ENCODE measurements at places on chromosomes 1 and 21.

DNA sequence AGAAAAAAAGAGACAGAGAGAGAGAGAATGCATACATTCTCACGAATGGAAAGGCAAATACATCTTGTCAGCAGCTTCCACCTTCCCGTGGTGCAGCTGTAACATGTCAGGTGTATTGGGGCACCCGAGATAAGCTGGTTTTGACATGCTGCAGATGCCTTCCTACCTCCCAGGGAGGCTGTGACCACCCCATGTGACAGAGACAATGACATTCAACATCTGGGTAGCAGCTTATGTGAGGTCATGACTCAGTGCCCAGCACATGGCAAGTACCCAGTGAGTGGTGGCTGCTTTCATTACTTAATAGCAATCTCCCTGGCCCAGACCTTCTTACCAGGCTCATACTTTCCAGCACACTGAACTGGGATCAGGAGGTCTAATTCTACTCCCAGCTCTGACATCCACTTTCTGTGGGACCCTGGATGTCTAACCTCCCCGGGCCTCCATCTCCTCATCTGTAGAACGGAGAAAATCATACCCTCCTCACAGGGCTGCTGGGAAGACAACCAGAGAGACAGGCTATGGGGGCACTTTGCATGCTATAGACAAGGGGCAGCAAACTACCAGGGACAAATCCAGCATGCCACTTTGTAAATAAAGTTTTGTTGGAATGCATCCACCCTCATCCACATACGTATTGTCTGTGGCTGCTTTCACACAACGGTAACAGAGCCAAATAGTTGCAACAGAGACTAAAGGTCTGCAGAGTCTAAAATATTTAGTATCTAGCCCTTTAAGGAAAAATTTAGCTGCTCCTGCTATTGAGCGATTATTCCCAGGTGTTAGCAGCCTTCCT is 38.5 kb upstream of the ZBTB40 start:
- DNase-seq: no peak

GRCh38 chr1:42851420-42851819 is 5.0 kb downstream of the ZNF691 start:
- no peak for DNase-seq

GRCh38 chr1:198001776-198002408 is 84.7 kb downstream of the LHX9 start:
- DNase-seq: no peak

- DNase-seq: no peak
Observed at GRCh38 chr1:39944410-39945112, 10.4 kb upstream of the MFSD2A start.

DNA sequence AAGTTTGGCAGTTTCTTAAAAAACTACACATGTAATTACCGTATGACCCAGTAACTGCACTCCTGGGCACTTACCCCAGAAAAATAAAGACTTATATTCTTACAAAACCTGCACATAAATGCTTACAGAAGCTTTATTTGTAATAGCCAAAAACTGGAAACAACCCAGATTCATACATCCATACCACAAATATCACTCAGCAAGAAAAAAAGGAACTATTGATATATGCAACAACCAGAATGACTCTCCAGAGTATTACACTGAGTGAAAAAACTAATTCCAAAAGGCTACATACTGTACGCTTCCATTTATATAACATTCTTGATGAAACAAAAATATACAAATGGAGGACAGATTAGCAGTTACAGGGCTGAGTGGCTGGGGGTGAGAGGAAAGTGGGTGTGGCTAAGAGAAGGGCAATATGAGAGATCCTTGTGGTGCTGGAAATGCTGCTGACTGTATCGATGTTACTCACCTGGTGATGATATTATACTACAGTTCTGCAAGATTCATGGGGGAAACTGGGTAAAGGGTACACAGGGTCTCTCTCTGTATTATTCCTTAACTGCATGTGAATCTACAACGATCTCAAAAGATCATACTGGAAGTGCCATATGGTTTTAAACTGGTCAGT is 96.0 kb upstream of the GNG4 start:
- no peak for DNase-seq

GRCh38 chr1:67052741-67053534 is 1.0 kb downstream of the SLC35D1 start:
- DNase-seq: no peak

GRCh38 chr1:21552715-21553114 is 43.5 kb downstream of the ALPL start:
- DNase-seq: no peak

DNA sequence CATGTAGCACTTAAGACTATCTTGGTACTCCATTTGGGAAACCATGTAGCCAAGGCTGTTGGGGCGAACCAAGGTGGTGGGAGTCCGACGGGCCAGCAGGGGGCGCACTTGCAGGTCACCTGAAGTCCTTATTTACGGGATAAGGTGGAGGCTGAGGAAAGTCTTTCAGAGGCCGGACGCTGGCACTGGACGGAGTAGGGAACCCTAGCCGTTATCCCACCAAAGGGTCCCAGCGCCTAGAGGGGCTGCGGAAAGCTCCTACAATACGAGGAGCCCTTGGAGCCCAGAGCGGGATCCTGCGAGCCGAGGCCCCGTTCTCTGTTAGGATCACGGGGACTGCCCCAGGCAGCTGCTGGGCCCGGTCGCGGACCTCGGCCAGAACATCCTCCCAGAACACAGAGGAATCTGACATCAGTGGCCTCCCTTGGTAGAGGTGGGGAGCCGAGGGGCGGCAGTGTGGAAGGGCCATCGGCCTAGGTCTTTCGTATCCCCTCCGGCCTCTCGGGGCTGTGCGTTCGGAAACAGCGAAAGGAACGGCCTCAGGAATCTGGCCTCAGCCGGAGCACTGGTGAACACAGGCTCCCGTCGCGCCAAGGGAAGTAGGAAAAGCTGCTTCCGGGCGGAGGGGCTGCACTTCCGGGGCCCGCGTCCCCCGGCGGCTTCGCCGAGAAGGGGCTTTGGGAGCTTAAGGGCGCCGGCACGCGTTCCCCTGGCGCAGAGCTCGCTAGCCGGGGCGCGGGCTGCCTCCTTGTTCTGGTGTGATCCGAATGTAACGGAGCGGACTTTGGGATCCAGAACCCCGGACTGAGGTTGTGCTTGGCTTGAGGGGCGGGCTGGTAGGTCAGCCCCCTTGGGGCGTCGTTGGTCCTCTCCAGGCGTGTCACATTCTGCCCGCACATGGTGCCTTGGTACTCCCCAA is 29.9 kb upstream of the RPTN start:
- no peak for DNase-seq

DNA sequence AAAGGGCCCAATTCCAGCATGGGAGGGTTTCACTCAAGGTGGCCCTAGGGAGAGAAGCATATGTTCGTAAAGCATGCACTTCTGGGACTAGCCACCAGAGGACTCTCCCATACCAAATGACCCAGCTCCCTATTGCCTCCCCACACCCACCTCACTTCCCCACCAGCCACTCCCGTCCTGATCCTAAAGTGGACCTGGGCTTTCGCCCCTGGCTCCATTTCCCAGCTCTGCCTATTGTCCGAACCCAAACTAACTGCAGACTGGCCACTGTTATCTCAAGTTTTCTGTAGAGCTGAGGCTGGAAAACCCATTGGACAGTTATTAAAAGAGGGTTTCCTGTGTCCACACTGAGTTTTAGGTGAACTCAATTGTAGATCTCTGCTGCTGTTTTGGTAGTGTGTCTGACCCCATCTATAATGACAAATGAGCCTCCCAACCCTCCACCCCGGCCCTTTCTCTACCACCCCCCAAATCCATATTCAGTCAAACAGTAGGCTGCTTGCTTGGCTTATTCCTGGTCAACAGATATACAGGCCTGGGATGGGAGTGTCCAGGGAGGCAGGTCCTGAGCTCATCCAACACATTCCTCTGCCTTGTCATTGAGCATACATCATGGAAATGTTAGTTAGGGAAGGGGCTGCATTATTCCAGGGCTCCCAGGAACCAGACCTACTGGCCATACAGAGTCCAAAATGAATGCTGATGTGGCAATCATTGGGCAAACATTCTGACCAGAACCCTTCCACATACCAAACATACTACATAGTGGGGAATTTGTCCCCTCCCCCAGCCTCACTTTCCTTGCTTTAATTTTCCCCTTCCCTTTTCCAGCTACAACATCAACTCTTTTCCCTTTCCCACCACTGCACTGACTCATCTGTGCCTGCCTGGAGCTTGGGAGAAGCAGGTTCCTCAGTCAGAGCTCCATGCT is 59.2 kb downstream of the ABCA4 start:
- no peak for DNase-seq

- no peak for DNase-seq
Observed at GRCh38 chr1:45230537-45230936, 24.1 kb upstream of the ZSWIM5 start.

DNA sequence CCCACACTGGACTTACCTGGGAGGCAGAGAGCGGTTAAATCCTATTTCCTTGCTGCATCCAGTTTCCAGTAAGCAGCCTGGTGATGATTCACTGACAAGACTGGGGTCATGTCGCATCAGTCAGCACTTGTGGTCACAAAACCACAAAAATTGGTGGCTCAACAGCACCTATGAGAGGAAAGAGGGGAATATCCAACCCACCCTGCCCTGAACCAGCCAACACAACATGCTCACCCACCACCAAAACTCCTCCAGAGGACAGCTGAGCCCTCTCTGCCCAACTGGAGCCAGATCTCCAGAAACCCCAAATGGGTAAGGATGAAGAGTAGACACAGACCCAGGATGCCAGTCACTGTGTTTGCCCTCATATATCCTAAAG is 64.0 kb downstream of the CD46 start:
- no peak for DNase-seq

DNA sequence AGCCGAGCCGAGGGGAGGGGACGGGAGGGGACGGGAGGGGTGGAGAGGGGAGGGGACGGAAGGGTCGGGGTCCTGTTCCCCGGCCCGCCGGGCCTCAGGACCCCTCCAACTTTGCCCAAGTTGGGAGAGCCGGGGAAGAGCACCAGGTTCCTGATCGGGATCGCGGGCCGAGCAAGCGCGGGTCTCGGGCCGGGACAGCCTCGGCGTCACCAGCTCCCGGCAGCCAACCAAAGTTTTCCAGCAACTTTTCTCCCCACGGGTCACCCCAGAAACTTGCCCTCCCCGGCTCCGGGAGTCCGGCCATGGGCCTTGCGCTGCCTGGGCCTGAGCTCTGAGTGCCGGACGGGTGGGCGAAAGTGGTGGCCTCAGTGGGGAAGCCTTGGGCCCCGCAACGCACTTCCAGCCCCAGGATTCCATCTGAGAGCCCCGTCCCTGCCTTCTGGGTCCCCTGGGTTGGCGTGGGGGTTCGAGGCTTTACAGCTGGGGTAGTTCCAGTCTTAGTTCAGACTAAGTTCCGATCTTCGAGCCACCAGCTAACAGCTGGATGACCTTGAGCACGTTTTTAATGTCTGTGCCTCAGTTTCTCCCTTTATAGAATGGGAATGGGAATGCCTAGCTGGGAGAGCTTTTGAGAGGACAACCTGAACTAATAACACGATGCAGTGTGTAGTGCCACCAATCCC is 458 bp downstream of the ZC3H12A start:
- no peak for DNase-seq

GRCh38 chr1:82453511-82454185 is 652.9 kb downstream of the ADGRL2 start:
- no peak for DNase-seq

DNA sequence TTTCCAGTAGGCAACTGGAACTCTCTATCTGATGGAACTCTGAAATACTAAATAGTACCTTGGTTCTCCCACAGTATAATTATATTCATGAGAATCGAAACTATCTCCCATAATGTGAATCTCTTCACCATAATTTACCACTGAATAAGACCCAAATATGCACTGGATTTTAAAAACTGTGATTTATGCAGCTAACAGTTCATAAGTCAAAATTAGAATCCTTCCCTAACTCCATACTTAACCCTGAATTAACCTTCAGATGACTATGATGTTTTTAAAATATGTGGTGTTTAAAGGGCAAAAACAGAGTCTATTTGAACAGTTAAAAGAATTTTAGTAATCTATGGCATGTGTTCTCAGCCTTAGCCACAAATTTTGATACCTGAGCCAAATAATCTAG is 22.9 kb upstream of the SLC44A3 start:
- no peak for DNase-seq

GRCh38 chr1:222777977-222778376 is 36.9 kb upstream of the DISP1 start:
- DNase-seq: no peak

DNA sequence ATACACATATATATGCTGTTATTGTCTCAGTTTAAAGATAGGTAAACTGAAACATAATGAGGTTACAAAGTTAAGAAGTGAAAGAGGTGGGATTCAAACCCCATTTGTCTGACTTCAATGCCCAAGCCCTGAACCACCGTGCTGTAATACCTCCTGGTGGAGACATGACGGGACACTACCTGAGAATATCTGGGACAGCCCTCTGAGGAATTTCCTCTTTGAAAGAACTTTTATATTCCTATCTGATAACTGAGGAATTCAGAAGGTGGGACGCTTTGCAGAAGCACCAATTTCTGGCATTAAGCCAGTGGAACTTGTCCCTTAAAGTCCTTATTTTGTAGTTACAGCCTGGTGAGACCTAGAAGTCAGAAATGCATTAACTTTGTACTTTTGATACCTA is 32.1 kb upstream of the FASLG start:
- no peak for DNase-seq

DNA sequence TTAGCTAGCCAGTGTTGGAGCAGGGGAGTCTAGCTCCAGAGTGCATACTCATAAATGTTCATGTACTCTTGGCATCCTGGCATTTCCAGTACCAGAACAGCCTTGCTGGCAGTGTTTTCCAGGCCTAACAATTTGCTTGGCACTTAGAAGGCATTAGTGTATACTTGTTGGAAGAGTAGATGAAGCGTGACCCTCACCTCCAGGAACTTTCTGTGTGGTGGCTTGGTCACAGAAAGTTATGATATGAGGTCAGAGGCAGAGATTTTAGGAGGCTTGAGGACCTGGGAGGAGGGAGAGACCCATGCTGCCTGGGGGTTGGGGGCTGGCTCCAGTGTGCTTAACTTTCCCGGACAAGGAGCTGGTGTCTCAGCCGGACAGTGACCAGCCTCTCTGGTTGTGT is 52.7 kb upstream of the GCLM start:
- DNase-seq: no peak

GRCh38 chr1:114466334-114467014 is 44.5 kb downstream of the TRIM33 start:
- DNase-seq: no peak

- DNase-seq: no peak
Observed at GRCh38 chr1:159229896-159230295, 25.2 kb downstream of the ACKR1 start.

GRCh38 chr21:15124731-15125130 is 59.9 kb upstream of the NRIP1 start:
- no peak for DNase-seq

DNA sequence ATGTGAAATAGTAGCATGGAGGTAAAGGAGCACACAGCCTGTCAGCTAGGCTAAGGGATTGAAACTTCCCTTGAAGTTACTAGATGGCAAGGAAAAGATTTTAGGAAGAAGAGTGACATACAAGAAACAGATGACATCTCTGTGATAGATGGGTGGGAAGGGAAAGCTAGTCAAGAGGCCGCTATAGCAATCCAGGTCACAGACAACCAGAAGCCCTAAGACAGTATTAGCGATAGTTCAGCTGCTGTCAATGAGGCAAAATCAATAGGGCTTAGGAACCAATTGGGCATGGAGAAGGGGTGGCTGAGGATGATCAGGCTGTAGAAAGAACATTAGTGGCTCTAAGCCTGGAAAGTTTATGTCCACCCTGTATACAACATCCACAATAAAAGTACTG is 111.1 kb downstream of the GLUL start:
- DNase-seq: no peak

GRCh38 chr1:10506677-10507047 is 31.9 kb downstream of the PEX14 start:
- DNase-seq: no peak

- no peak for DNase-seq
Observed at GRCh38 chr1:206890125-206891060, 6.8 kb upstream of the IL24 start.

Data from caudate nucleus (tissue), 63 donors.